ENCODE measurements at places on chromosomes 16 and 17. TPM values are rescaled to one million over a fixed set of nuclear protein-coding genes. Genes with fewer than 3 reads are reported as not detected.

NPIPB9 gene
- 2.4 TPM for polyA plus RNA-seq

DNA sequence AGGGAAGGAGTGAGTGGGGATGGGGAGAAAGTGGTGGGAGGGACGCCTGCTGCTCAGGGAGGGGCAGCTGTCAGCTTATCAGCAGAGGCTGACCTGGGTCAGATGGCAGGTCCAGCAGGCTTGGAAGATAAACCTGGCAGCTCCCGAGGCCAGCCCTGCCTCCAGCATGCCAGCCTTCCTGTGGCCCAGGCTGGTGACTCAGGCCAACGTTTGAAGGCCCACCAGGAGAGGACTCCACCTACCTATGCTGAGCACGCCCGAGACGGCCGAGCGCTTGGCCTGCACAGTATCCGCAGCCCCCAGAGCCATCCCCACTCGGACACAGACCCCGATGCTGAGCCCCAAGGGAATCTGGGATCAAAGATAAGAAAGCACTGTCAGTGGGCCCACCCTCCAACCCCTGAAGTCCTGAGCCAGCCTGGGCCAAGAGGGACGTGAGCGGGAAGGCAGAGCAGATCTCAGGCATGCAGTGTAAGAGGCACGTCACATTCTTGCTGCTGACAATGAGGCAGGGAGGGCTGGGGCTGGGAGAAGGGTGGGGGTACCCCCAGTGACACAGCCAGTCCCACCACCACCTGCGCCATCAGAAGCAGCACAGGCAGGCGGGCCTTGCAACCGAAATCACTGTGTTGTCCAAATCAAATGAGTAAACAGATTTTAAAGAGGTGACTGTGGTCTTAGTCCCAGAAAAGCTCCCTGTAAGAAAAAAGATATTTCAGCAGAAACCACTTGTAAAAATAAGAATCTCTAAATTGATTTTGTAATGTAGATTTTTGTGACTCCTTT, 12.4 kb downstream of the SLC47A2 start:
- no peak for DNase-seq

DNA sequence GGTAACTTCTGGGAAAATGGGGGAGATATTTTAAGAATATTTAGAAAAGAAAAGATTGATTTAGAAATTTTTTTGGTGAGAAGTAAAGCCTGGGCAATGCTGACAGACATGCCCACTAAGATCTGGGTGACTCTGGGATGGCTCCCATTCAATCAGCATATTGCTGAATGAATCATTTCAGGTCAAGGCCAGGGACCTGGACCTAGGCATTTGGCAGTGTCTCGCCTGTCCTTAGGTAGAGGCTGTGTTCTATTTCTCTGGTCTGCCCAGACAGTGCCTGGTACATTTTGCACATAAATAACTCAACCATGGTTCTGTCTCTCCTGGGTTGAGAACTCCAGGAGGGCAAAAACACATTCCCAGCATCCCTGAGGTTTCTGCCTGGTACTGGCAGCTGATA, 39.9 kb downstream of the SMPD3 start:
- DNase-seq, result no peak

DNA sequence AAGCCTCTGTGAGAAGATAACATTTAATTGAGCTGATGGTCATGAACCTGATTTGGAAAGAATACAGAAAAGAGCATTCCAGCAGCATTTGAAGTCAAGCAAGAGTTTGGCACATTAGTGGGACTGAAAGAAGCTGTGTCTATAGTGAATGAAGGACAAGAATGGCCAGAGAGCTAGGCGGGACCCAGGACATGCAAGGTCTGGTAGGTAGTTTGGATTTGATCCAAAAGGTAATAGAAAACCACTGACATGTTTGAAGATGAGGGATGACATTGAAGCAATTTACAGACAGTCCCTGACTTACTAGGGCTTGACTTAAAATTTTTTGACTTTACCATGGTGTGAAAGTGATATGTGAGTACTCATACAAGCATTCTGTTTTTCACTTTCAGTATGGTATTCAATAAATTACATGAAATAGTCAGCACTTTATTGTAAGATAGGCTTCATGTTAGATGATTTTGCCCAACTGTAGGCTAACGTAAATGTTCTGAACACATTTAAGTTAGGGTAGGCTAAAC, 7.6 kb downstream of the CYB5B start:
- DNase-seq, result no peak

SEPTIN12 gene
- not detected for polyA plus RNA-seq

GRCh38 chr17:5330981-5331380, 48.9 kb downstream of the RABEP1 start:
- no peak for DNase-seq

DNA sequence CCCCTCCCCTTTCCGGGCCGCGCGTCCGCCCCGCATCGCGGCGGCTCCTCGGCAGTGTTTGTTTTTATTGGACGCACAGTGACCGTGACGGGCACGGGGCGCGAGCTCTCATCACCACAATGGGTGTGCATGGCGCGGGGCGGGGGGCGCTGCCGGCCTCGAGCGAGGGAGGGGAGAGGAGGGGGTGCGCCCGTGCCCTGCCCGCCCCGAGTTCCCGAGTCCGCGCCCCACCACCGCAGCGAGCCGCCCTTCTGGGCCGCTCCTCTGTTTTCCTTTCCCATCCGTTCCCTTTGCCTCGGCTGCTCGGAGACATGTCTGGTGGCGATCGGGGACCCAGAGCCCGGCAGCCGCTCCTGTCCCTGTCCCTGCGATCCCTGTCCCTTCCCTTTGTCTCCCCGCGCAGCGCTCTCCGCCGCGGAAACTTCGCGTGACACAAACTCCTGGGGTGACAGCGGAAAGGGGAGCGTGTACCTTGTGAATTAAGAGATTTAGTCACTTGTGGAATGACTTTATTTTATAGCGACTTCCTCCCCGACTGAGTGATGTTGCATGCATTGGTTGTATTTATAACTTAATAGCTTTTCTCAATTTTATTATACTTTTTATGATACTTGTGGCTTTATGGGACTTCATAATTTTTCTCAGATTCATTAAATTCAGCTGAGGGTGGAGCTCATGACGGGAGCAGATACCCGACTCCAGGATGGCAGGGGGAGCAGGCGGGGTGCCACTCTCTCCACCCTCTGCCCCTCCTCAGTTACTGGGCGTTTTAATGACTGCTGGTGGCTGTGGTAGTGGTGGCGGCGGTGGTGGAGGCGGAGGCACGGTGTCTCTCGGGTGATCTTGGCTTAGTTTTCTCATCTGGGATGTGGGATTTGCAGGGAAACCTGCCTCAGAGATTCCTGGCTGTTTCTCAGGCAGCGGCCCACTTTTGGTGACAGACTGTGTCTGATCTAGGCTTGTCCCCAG, 40.8 kb downstream of the MRM1 start:
- no peak for DNase-seq

- no peak for DNase-seq
Measured at GRCh38 chr17:58317421-58318064, 11.1 kb downstream of the TSPOAP1 start.

GRCh38 chr17:79399610-79400144, 211.2 kb downstream of the RBFOX3 start:
- no peak for DNase-seq

DNA sequence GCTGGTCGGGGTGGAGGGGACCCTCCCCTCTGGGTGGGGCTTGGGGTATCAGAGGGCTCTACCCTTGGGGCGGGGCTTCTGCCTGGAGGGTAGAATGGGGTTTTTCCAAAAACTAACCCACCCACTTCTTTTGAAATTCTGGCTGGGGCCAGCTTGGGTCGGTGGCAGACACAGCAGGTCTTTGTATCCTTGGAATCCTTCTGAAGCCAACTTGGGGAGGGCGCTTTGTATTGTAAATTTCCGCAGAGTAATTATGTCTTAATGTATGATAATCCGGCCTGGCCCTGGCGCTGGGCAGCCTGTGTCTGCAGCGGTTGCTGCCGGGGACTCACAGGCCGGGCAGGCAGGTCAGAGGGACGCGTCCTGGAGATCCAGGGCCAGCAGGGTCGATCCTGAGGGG, 33.9 kb upstream of the GSE1 start:
- DNase-seq, result no peak

DNA sequence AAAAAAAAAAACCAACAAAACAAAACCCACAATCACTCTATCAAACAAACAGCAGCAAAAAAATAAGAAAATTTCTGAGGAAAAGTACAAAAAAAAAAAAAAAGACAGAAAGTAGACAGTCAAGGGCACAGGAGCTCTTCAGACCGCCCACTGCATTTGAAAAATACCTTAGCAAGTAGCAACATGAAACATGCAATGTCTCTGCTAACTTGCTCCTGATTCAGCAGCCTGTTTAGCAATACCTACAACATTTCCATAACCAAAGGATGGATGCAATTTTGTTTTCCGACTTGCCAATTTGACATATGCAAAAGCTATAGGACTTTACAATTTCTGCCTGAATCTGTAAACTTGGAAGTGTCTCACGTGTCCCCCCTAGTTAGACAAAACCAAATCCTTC, 57.4 kb downstream of the SYNRG start:
- DNase-seq, result no peak

DNA sequence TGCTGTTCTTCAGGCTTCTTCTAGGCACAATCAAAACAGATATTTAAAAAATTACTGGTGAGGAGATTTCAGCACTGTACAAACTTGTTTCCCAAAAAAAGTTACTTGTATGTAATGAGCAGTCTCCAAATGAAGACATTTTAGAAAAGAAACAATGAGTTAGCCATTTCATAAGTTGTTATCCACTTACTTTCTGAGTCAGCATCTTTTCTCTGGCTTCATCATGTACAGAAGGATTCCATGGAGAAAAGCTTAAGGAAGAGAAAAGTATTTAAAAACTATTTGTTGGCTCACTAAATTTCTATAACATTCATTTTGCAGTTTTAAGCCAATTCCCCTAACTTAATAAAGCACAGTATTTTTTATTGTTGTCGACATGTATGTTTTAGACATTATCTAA, 10.5 kb downstream of the AKTIP start:
- no peak for DNase-seq

DNA sequence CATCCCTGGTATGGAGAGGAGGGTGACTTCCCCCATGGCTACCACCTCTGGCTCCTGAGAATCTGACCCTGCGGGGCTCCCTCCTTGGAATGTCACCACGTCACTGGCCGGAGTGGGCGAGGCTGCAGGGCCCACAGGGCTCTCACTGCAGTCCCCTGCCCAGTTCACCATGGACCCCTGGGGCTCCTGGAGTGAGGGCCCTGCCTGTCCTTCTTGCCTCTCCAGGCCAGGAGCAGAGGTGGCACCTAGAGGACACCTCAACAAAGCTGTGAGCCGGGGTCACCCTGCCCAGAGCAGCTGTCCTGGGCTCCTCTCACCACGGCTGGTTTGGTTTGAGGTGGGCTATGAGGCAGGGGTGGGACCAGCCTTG, 67.8 kb upstream of the GNG13 start:
- DNase-seq, result no peak

RNF222 gene
- 0.07 TPM for polyA plus RNA-seq

C16orf95 gene
- 5.0 TPM for polyA plus RNA-seq

GRCh38 chr16:17303101-17303500, 167.7 kb downstream of the XYLT1 start:
- no peak for DNase-seq

- DNase-seq, result peak; percentile 62
Measured at GRCh38 chr16:56964243-56965148, 2.7 kb downstream of the CETP start.

- no peak for DNase-seq
Measured at GRCh38 chr16:7887316-7887715, 554.7 kb downstream of the RBFOX1 start.

KRT15 gene
- 0.72 TPM for polyA plus RNA-seq

DNA sequence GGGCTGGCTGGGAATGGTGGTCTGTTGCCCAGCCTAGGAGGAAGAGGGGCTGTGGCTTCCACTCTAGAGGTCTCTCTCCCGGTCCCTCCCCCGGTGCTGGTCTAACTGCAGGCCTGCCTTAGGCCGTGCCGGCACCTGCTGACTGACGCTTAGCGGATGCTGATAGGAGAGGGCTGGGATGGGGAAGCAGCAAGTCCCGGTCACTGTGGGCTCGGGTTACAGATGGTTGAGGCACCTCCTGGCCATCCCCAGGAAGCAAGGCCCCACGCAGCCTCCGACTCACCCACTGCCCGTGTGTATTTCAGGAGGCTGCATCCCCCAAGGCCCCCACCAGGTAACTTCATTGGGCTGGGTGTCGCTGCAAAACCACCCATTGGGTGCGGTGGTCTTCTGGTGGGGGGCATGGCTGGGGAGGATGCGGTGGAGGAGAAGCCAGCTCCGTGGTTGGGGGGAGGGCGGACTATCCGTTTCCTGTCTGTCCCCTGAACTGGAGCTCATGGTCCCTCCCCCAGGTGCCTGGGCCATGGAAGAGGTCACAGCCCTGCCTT, 278.9 kb downstream of the SEC14L1 start:
- DNase-seq, result no peak

DNA sequence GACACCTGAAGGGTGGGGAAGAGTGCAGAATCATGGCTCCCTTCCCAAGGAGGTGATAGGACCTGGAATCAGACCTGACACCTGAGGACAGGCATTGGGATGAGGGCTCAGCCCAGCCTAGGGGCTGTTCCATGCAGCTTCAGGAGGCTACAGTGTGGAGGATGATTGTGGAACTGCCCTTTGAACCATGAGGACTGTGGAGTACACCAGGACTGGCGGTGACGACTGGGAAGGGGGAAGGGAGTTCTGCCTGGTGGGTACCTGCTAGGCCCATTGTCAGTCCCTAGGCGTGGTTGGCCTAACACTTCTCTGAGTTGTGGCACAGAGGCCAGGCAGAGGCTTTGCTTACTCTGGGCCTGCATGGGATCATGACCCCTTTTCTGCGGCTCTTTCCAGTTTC, 76.1 kb downstream of the MPRIP start:
- no peak for DNase-seq

- no peak for DNase-seq
Measured at GRCh38 chr16:11006656-11007055, 62.3 kb downstream of the CLEC16A start.

- DNase-seq, result no peak
Measured at GRCh38 chr16:996681-997080, 15.1 kb downstream of the SOX8 start.

DNA sequence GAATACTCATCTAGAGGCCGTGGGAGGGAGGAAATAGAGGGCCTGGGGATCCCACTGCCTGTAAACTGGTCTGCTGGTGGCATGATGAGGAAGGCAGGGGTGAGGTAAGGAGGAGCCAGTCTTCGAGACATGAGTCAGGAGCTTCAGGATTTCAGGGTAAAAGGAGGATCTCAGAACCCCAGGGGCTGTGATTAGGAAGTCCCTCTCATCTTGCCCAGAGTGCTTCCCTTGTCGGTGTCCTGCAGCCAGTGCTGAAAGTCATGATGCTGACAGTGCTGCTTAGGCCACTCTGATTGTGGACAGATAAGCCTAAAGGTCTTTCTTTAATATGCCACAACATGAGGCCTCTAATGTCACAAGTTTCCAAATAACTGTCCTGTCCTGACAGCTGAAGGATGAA, 29.6 kb downstream of the COG4 start:
- DNase-seq, result no peak

DNA sequence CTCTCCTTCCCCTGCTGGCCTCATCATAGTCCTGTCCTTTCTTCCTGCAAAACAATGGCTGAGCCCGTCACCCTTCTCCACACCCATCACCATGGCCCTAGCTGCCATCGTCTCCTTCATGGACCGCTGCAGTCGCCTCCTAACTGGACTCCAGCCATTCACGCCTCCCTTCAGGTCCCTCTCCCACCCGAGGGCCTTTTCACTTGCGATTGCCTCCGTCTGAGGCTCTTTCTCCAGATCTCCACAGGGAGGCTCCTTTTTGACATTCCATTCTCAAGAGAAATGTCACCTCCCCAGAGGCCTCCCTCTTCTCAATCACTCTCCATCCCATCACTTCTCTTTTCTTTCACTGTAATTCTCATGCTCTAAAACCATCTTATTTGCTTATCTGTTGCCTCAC, 23.5 kb downstream of the GSG1L start:
- DNase-seq, result no peak

GRCh38 chr17:57990037-57990436, 2.0 kb upstream of the VEZF1 start:
- no peak for DNase-seq

All from renal cortex interstitium (tissue), 15 donors.